HFFc6 (cell line): ENCODE measurements at places on chromosomes 12 and 14.

GRCh38 chr12:60197589-60197988 is 601.8 kb downstream of the SLC16A7 start:
- peak; percentile 22 for DNase-seq

- DNase-seq: no peak
Observed at GRCh38 chr12:31245822-31246469, 80.0 kb downstream of the SINHCAF start.

DNA sequence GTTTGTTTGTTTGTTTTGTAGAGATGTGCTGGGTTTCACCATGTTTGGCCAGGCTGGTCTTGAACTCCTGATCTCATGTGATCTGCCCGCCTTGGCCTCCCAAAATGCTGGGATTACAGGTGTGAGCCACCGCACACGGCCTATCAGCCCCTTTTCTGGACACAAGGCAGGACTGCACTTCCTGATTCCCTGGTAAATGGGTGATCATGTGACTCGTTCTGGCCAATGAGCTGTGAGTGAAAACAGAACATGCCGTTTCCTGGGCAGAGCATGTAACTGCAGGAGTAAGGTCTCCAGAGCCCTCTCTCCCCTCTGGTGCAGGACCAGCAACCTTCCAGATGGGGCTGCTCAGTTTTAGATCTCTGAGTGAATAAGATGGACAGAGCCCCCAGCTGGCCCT is 92.7 kb downstream of the ITPK1 start:
- no peak for DNase-seq

DNA sequence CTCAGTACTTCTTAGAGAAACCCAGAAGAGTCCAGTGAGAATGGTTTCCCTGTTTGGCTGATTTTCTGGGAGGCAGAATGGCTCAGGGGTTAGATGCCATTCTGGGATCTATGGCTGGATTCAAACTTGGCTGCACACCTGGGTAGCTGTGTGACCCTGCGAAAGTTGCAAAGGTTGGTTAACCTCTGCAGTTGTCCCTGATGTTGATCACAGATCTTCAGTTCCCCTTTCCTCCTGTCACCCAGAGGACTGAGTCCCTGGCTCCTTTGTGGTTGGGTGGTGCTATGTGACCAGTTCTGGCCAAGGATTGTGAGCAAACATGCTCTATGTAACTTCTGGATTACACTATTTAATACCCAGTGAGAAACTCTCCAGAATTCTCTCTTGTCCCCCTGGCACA is 418.0 kb downstream of the RGS6 start:
- DNase-seq: no peak

DNA sequence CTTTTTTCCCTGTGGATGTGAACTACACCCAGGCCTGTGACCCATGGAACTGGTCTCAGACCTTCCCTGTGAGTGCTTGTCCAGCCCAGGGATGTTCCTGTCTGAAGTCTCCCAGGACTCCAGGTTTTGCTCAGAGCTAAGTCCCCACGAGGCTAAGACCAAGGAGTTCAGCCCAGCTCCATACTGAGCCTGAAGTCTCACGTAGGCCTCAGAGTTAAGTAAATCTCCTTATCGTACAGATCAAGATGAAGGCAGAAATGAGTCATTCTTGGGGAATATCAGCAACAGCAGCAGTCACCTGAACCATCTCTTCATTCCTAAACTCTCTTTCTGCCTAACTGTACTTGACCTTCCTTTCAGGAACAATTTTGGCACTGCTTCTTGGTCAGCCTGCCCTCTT is 139.8 kb downstream of the ANO6 start:
- DNase-seq: no peak

- peak; percentile 80 for DNase-seq
Observed at GRCh38 chr12:6553051-6553868, 2.6 kb downstream of the IFFO1 start.

DNA sequence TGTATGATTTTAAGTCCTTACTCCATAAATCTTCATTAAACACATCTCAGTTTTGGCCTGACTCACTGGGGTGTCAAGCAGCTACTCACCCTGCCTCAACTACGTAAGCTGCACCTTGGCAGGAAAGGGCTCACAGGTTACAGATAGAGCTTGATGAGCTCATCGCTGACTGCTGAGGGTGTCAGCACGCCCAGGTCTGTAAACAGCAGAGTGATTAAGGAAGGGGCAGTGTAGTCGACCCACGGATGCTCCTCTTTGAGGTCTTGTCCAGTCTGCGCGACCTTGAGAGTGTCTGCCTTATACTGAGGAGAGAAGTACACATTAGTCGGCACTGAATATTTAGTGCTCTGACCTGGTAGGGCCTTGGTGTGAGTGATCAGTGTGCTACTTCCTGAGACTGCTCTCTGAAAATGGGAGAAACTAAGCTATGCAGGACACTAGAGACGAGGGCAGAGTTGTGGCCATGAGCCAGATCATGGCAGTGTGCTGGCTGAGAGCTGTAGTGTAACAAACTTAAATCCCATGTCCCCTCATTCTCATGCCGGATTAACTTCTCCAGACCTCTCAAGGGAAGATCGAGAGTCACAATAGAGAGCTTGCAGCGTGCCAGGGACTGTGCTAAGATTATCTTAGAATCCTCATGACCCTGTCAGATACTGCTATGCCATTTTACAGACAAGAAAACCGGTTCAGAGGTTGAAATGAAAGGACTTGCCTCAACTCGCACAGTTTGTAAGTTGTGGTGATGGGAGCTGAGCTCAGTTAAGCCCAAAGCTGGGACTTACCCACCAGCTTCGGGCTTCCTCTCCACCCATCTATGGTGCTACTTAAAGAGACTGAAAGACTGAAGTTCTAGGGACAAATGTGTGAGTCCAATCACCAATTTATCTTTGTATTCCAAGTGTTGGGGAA is 11.6 kb downstream of the EIF2B1 start:
- DNase-seq: no peak

- no peak for DNase-seq
Observed at GRCh38 chr14:40796168-40796567, 810.5 kb upstream of the LRFN5 start.

DNA sequence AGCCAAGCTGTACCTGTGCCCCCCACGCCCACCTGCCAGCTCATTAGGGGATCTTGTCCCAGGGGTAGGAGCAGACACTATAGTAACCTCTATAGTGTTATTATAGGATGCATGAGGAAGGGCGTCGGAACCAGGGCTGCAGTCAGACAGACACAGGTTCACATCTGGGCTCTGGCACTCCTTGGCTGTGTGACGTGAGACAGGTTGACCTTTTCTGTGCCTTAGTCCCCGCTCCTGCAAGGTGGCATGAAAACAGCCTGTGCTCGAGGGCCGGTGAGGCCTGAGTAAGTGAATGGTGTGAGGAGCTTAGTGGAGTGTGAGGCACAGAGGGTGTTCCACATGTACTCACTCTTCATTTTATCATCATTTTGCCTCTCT is 19.0 kb downstream of the ASB2 start:
- no peak for DNase-seq

DNA sequence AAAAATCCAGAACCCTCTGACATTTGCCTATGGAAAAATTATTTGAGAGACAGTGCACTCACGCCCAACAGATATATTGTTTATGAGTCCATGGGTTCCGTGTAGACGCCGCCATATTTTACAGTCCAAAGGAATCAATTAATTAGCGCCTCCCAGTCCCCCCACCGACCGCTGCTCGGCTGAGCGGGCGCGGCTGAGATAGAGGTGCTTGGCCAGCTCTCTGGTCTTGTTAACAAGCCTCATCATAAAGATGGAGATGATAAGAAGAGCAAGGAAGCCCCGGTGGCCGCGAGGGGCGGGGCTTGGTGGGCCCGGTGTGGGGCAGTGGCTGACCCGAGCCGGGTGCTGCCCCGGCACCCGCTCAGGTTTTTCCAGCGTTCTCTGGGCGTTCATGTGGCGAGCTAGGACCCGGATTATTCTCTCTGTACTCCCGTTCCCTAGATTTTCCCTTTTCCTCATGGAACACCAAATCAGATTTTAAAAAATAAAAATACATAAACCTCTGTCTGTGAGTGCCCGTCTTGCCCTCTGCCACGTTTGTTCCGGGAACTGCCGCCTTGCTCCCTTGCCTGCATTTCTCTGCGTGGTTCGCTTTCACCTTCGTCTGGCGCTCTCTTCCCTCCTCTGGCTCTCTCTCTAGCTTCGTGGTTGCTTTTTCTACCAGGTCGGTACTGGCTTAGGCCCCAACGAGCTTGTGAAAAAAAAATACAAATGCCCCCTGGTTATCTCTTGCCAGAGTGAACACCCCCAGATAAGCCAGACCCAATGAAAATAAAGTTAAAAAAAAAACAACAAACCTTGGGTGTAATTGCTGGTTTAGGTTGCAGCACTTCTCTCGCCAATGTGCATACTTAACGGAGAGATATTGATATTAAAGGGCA is 9.0 kb downstream of the HOXC12 start:
- no peak for DNase-seq

- no peak for DNase-seq
Observed at GRCh38 chr12:6526766-6527525, 7.4 kb upstream of the GAPDH start.

DNA sequence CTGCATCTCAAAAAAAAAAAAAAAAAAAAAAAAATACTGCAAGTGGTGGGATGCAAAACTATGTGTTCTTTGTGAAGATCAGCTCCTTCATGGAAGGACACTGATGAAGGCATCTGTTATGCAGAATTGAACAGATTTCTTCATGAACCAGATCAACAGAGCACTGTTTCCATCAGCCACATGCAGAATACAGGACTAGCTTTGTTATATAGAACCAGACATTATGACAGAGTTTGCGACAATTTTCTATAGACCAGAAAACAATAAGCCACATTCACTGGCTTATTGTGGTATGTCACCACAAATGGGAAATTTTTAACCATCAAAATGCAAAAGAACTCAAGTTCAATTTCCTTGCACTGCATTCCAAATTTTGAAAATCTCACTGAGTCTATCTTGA is 34.7 kb downstream of the CIT start:
- no peak for DNase-seq

GRCh38 chr12:16526693-16527092 is 79.3 kb downstream of the LMO3 start:
- peak; percentile 92 for DNase-seq

GRCh38 chr14:88630565-88630964 is 67.7 kb downstream of the ZC3H14 start:
- no peak for DNase-seq

GRCh38 chr14:90388437-90388836 is 8.4 kb upstream of the CALM1 start:
- peak; percentile 83 for DNase-seq

DNA sequence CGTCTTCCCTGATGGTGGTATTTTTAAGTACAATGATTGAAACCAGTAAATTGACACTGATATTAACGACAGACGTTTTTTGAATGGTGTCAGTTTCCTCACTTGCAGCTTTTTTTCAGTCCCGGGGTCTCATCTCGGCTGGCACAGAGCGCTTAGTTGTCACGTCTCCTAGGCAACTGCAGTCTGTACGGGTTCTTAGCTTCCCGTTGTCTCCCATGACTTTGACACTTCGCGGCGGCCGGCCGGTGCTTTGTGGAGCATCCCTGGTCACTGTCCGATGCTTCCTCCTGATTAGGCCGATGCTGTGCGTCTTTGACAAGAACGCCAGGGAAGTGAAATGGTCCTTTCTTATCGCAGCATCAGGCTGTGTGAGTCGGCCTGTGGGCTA is 67.4 kb downstream of the ADGRD1 start:
- no peak for DNase-seq

DNA sequence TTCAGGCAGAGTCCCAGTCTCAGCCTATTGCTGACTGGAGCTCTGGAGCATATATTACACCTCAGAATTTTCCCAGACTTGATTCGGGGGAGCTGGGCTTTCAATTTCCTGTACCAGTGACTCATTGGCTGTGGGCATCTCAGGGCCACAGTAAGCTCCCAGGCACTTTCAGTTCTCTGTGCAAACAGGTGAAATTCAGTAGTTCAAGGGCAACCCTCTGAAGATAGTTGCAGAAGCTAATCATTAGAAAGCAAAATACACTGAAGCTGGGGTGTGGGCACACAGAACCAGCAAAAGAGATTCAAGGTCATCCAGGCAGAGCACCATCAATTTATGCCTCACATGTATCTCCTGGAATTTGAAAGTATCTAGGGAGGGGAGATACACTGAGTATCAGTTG is 8.1 kb upstream of the NIN start:
- DNase-seq: no peak

DNA sequence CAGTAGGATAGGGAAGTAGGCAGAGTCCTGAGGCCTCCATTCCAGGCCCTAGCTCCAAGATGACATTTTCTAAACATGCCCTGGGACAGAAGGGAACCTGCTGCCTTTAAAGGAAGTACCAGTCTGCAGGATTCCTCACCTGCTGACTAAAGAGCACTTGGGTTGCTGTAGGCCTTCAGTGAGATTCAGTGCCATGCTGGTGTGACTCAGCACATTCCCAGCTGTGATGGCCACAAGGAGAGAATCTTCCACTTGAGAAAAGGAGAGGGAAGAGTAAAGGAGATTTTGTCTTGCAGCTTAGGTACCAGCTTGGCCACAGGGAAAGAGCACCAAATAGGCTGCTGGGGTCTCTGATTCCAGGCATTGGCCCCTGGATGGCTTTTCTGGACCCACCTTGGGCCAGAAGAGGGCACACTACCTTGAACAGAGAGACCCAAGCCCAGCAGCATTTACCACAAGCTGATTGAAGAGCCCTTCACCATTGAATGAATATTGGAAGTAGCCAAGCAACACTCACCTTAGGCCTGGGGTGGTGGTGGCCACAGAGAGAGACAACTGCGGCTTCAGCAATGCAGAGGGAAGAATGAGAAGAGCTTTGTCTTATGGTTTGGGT is 498.3 kb downstream of the KCNH5 start:
- DNase-seq: no peak

- no peak for DNase-seq
Observed at GRCh38 chr14:90883197-90883596, 67.0 kb upstream of the TTC7B start.

GRCh38 chr12:2408262-2408661 is 355.5 kb downstream of the CACNA1C start:
- DNase-seq: no peak

DNA sequence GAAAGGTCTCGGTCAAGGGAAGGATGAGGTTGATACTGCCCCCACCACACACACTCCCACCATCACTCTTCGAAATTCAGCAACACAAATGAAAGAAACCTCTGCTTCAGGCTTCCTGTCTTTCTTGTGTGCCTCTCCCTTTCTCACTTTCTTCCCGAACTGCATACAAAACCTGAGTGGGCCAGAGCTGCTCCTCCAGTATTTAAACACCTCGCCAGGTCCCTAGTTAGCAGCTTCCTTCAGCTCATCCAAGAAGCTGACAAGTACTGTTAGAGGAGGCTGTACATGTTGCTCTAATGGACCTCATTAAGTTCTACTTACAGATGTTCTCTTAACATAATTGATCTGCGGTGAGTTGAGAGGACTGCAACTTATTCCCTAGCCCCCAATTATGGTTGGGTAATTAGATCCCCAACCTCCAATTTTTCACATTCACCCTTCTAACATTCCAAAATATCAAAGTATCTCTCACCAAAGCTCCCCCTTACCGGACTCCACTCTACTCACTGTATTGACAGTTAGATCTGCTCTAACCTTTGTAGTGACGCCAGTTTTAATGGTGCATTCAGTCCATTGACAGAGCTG is 4.1 kb upstream of the LMO3 start:
- no peak for DNase-seq

GRCh38 chr12:89874146-89874545 is 165.5 kb upstream of the ATP2B1 start:
- DNase-seq: no peak

GRCh38 chr14:64147126-64147790 is 146.9 kb downstream of the ESR2 start:
- DNase-seq: no peak
